ENCODE measurements at places on chromosomes 7 and 10. TPM values are rescaled to one million over a fixed set of nuclear protein-coding genes. Genes with fewer than 3 reads are reported as not detected.

Gene COMTD1
- 16.3 TPM for total RNA-seq

Gene KCNIP2
- total RNA-seq = 1.2 TPM

Gene MYH16
- not detected for total RNA-seq

Gene ICA1
- total RNA-seq = 0.45 TPM

Gene CNOT4
- total RNA-seq = 7.1 TPM

Gene NPY
- not detected for total RNA-seq

Gene EPO
- total RNA-seq = not detected

Gene ABCB4
- total RNA-seq = not detected

Gene ZNF25
- total RNA-seq = 14.8 TPM

Gene TECTB
- total RNA-seq = not detected

Gene MALRD1
- total RNA-seq = 0.36 TPM

Gene GSAP
- 3.2 TPM for total RNA-seq

Gene AGMO
- total RNA-seq = not detected

Gene CYP3A7
- 0.74 TPM for total RNA-seq

Gene BTBD16
- 0.09 TPM for total RNA-seq

Gene PRR15
- 2.4 TPM for total RNA-seq

Gene NPFFR1
- total RNA-seq = not detected

Gene NUB1
- 46.5 TPM for total RNA-seq

Gene CPVL
- 3.2 TPM for total RNA-seq

Gene FAM13C
- total RNA-seq = 9.1 TPM

Gene STOX1
- 0.09 TPM for total RNA-seq

Gene HACD1
- total RNA-seq = 18.4 TPM

Gene FGFR2
- total RNA-seq = not detected

Gene PPP1R3A
- not detected for total RNA-seq

Gene VENTX
- total RNA-seq = not detected

Gene TAS2R5
- 1.4 TPM for total RNA-seq

Gene CYP2C18
- total RNA-seq = not detected

Gene ACHE
- total RNA-seq = 0.16 TPM

Gene KNDC1
- total RNA-seq = 0.41 TPM

Gene CXCL12
- 54.1 TPM for total RNA-seq

Gene SFRP5
- not detected for total RNA-seq

Gene CFAP58
- 0.98 TPM for total RNA-seq

Gene PTF1A
- not detected for total RNA-seq

Gene MRLN
- total RNA-seq = not detected

Gene GRM3
- not detected for total RNA-seq

Gene CUL2
- total RNA-seq = 28.1 TPM

Gene PROSER2
- 4.7 TPM for total RNA-seq

Gene GPR15LG
- total RNA-seq = not detected

Gene MPLKIP
- total RNA-seq = 18.2 TPM

Gene KAT6B
- total RNA-seq = 38.9 TPM

Data from fibroblast of the aortic adventitia (primary cell).